ENCODE measurements at places on chromosomes 6 and 20.

DNA sequence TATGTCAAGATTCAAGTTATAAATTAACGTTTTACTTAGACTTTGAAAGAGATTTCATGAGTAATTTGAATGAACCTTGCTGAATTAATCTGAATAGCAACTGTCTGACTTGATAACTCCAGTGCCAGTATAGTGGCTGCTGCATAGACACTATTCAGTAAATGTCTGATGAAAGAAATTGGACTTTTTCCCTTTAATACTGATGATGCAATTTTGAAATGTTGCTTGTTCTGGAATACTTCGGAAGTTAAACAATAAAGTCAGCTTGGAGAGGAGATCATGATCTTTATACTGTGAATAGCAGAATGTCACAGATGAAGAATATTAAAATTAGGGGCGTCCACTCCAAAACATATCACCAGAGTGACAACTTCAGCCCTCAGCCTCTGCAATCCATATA is 3.6 kb upstream of the PGBD1 start:
- no peak for DNase-seq

DNA sequence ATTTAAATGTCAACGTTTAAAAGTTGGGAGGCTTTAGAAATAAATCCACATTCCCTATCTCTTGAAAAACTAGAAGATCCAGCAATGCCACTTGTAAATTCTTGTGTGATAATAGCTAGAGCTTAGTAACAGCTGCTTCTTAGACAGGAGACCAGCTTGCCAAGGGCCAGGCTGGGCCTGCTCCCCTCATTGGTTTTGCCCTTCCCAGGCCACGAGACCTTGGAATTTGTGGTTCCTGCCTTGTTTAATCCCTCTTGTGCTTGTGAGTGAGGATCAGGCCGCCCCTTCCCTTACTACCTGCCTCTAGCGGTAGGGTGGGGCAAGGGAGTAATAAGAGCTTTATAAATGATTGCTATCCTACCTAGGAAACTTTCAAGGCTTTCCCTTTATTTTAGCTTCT is 363.5 kb downstream of the SYNE1 start:
- no peak for DNase-seq

- no peak for DNase-seq
These were observed 56.8 kb upstream of the FABP7 start for GRCh38 chr6:122722746-122723145.

DNA sequence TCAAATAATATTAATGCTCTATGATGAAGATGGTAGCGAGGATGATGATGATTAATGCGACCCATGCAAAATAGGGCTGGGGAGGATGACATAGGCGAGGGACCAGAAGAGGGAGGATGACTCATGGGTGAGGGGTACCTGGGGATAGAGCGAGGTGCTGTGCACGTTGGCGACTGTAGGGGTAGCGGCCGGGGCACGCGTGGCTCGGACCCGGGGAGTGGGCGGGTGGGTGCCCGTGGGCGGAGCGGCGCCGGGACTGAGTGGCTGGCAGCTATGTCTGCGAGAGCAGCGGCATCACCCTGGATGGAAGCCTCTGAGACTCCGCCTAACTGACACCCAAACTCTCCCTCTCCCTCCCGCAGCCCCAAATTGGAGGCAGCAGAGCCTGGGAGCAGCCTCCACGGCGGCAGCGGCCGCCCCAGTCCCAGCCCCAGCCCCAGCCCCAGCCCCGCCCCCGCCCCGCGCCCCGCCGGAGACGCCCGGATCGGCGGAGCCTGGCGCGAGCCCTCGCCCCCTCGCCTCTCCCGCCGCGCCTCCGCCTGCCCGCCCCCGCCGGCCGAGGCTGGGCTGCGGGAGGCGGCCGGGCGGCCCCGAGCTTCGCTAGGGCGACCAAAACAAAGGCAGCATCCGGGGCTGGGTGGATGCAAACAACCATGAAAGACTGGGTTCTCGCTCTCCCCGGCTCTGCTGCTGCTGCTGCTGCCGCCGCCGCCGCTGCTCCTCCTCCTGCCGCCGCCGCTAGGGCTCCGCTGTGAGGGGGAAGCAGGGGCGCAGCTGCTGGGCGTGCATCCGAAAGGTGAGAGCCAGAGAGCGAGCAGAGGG is at the start of gene RIMS1:
Gene RIMS1 (plus strand): TSS at position 367 of the 822 bp plus-strand sequence. CDS start 474 bp downstream, outside the sequence.
- DNase-seq, result peak; percentile 20

GRCh38 chr20:52410731-52411234 is 219.2 kb upstream of the ZFP64 start:
- DNase-seq, result no peak
